ENCODE measurements at places on chromosomes 2 and 18.

DNA sequence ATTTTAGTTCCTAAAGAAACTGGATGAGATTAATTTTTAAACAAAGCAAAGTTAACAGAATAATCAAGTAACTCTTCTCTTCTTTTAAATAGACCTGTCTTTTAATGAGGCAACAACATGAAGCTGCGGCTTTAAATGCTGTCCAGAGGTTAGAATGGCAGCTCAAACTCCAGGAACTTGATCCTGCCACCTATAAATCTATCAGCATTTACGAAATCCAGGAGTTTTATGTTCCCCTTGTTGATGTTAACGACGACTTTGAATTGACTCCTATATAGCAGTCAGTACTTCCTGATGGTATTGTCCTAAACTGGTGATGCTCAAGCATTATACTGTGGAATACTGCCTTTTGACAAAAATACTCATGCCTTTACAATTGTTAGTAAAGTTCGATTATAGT is 53.7 kb upstream of the TWSG1 start:
- DNase-seq = no peak

- DNase-seq = no peak
Observed at GRCh38 chr2:126382998-126383397, 273.0 kb upstream of the GYPC start.

DNA sequence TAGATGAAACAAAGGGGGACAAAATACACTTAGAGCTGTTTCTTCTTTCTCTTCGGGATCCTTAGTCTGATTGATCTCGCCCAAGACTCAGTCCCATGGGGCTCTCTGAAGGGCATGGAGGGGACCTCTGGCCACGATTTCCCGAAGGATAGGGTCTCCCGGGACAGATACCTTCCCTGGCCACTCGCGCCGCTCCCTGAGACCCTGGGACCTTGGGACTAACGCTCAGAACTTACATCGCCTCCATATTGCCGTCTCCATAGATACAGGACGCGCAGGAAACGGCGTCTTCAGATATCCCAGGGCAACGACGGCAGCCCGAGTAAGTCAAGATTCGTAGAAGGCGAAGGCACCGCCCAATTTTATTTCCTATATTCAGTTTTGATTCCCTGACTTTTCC is at the start of gene CFAP65:
Gene CFAP65 (minus strand): TSS at position 265 of the 400 bp plus-strand sequence. CDS start 2,468 bp downstream, outside the sequence.
- DNase-seq = peak; percentile 9

GRCh38 chr18:21056545-21056944 is 55.1 kb downstream of the ROCK1 start:
- no peak for DNase-seq

GRCh38 chr2:30216157-30216556 is 15.2 kb upstream of the LBH start:
- no peak for DNase-seq

- DNase-seq = no peak
Observed at GRCh38 chr2:160561551-160562295, 68.1 kb upstream of the RBMS1 start.

DNA sequence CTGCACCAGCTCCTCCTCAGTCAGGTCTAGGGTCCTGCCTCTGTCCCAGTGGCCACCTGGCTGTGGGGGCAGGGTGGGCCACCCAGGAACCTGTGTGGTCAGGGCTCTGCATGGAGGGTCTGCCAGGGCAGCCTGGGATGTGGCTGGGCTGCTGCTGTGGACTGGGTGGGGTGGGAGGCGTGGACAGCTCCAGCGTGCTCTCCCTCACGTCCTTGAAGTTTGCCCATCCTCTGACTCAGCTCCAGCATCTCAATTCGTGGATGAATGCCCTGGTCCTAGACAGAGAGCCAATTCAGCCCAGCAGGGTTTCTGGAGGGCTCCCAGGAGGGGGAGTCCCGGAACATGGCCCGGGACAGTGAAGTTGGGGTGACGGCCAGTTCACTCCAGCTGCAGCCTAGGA is 64.3 kb upstream of the EPAS1 start:
- no peak for DNase-seq

DNA sequence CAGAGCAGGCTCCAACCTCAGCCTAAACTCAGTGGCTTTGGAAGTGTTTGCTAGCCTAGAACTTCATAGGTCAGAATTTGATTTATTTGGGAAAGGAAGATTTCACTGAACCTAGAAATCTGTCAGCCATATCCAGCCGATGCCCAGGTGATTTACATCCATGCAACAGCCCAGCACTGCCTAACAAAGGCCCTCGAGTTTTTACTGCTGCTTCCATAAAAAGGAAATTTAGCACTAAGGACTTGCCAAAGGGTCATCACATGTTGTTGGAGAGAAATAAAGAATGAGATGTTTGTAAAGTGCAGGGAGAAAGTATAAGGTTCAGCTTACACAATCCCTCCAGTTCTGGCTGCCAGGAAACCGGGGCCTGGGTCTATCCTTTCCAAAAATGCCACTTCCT is 614.2 kb downstream of the BCL11A start:
- no peak for DNase-seq

DNA sequence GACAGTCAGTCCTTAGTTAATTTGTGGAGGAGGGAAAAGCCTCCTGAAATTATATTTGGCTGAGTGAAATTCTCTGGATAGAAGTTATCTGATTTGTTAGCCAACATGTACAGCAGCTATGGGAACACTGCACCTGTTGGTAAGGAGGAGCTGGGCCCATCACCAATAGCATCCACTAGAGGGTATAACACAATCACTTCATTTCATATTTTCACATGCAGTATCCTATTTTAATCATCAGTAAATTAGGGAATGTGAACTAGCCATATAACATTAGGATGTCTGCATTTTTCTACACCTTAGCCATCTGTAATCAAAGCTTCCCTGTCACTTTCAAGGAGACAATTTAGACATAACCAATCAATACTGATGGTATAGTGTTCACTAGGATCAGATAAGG is 818.4 kb upstream of the CDH2 start:
- no peak for DNase-seq

DNA sequence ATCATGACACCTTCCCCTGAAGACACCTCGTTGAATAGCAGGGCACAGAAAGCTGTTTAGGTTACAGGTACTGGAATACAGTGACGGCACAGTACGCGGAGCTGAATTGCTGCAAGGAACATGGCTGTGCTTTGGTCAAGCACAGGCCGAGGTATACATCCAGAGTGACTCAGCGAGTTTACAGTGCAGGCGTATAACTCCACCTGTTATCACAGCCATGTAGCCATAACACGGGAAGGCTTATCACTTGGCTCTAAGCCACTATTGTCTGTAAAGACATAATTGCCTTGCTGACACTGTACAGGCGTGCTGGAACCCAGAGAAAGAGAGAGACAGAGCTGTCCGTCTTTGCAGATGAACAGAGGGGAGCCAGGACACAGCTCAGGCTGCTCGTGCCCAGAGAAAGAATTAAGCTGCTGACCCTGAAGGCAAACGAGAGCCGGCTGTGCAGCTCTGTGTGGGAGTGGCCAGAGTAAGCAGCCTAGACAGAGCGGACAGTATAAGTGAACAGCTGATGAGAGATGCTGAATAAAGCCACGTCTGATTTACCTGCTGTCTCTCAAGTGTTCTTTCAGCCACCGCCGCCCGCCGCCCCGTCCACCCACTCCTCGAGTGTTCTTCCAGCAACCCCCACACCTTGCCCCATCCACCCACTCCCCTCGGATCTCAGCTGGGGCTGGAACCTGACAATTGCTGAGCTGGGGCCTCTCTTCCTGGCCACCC is 87.3 kb upstream of the PPP1CB start:
- no peak for DNase-seq

- no peak for DNase-seq
Observed at GRCh38 chr2:213098612-213099011, 52.8 kb downstream of the IKZF2 start.

DNA sequence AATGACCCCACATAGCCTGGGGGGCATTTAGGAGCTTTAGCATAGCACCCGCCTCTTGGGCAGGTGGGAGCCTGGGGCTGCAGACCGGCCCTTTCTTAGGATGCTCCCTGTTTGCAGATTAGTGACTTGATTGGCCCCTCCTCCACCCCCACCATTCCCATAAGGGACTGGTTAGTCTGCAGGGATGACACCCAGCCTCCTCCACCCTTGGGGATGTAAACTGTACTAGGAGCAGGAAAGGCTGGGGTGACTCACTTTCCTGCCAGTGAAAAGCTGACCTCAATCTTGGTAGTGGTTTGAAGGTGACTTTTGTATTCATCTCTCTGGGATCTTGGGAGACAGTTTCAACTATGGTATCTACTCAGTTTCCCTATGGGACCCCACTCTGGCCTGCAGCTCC is 24.2 kb downstream of the CTIF start:
- no peak for DNase-seq

- DNase-seq = peak; percentile 88
Observed at GRCh38 chr2:11477994-11478393, 12.0 kb upstream of the E2F6 start.

- DNase-seq = no peak
Observed at GRCh38 chr2:206982360-206982955, 43.1 kb downstream of the CPO start.

GRCh38 chr2:70560442-70560841 is 6.8 kb upstream of the TGFA start:
- DNase-seq = no peak

DNA sequence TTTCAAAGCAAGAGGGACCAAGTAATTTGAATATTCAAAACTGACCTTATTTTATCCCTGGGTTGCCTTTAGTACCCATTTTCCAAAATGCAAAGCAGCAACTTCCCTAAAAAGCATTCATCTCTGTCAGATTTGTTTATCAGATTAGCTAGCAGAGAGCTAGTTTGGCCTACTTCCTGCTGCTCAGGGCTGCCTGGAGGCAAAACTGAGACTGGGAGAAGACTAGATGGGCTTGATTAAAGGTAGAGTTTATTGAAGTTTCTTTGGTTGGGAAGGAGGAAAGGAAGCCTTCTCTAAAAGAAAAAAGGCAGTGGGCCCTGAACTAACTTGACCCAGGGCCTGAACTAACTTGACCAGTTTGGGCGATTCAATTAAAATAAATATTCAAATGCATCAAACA is 426.1 kb upstream of the FAM98A start:
- no peak for DNase-seq

- DNase-seq = no peak
Observed at GRCh38 chr2:67965246-67965645, 97.6 kb downstream of the C1D start.

- peak; percentile 52 for DNase-seq
Observed at GRCh38 chr18:22983175-22983574, 50.0 kb downstream of the RBBP8 start.

- DNase-seq = no peak
Observed at GRCh38 chr2:209463226-209463625, 39.4 kb downstream of the MAP2 start.

- DNase-seq = peak; percentile 94
Observed at GRCh38 chr2:148451046-148451445, 193.5 kb upstream of the EPC2 start.

GRCh38 chr2:12424219-12424618 is 292.5 kb upstream of the TRIB2 start:
- no peak for DNase-seq

- no peak for DNase-seq
Observed at GRCh38 chr2:190607657-190608357, 41.1 kb upstream of the NAB1 start.

DNA sequence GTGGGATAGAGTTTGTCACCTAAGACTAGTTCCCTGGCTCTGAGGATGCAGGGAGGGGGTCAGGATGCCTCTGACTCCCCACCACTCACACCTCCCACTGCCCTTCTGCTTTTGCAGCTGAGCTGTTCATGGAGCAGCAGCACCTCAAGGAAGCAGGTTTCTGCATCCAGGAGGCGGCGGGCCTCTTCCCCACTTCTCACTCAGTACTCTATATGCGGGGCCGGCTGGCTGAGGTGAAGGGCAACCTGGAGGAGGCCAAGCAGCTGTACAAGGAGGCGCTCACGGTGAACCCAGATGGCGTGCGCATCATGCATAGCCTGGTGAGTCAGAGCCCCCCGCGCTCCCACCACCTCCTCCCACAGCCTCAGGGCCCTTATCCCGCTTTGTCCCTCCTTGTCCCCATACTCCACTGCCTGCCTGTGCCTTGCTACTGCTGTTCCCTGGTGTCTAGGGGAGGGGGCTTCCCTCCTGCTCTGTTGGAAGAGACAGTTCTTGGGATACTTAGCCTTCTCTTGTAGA is 94.4 kb downstream of the STPG4 start:
- no peak for DNase-seq

GRCh38 chr2:235083822-235084221 is 132.0 kb downstream of the SH3BP4 start:
- DNase-seq = no peak

DNA sequence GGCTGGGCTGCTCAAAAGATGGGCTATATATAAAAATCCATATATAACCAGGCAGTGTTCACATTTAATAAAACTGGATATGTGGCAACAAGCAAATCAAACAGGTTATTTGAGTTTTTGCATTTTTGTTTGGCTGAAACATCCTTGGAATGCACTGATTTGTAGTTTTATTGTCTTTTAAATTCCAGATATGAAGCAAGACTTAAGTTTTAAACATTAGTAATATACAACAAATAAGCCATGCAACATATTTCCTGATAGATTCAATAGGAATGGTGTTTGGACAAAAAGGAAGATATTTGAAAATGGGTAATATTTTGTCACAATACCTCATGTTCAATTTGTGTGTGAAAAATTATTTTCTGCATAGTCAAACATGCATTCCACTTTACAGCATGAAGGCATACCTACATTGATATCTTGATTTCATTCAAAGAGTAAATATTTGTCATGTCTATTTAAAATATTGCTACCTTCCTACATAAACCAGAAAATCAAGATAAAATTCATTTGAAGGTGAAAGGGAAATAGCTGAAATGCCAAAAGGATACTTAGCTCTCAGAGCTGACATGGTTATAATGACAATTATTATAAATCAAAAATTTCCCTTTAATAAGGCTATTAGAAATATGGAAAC is 132.3 kb upstream of the NETO1 start:
- DNase-seq = no peak

- no peak for DNase-seq
Observed at GRCh38 chr2:8475349-8476031, 206.4 kb upstream of the ID2 start.

GRCh38 chr2:133266041-133266925 is 302.0 kb downstream of the NCKAP5 start:
- no peak for DNase-seq

DNA sequence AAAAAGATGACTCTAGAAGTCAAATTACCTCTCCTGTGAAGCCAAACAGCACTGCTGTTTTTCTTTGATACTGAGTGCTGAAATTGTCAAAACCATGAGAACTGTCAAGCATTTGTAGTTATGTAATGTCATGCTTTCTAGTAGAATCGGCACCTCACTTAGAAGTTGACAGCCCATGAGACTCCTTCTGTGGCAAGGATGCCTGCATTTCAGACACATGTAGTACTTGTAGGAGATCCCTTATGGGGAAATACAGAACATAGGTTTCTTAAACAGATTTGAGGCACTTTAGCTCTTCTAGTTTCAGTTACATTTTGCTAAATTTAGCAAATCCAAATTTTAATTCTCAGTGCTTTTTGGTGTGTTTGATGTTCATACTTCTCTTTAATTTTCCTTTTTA is 15.7 kb downstream of the ZNF407 start:
- DNase-seq = no peak

GRCh38 chr2:138476940-138477339 is 24.6 kb upstream of the SPOPL start:
- peak; percentile 16 for DNase-seq

DNA sequence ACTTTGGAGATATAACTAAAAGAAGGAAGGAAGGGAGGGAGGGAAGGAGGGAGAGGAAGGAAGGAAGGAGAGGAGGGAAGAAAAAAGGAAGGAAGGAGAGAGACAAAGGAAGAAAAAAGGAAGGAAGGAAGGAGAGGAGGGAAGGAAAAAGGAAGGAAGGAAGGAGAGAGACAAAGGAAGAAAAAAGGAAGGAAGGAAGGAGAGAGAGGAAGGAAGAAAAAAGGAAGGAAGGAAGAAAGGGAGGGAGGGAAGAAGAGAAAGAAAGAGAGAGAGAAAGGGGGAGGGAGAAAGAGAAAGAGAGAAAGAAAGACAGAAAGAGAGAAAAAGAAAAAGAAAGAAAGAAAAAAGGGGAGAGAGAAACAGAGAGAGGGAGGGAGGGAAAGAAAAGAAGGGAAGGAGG is 147.4 kb downstream of the MYT1L start:
- no peak for DNase-seq

Data from hematopoietic multipotent progenitor cell treated with erythropoietin and hydrocortisone succinate and interleukin-3 and kit ligand, for 8 days (in vitro differentiated cells).